ENCODE measurements at places on chromosomes 2 and 18.
A peak's percentile ranks its signal among the peaks of the same experiment; 100 is the strongest.

- no peak for DNase-seq
Observed at GRCh38 chr2:218819093-218819492, 12.5 kb downstream of the PRKAG3 start.

DNA sequence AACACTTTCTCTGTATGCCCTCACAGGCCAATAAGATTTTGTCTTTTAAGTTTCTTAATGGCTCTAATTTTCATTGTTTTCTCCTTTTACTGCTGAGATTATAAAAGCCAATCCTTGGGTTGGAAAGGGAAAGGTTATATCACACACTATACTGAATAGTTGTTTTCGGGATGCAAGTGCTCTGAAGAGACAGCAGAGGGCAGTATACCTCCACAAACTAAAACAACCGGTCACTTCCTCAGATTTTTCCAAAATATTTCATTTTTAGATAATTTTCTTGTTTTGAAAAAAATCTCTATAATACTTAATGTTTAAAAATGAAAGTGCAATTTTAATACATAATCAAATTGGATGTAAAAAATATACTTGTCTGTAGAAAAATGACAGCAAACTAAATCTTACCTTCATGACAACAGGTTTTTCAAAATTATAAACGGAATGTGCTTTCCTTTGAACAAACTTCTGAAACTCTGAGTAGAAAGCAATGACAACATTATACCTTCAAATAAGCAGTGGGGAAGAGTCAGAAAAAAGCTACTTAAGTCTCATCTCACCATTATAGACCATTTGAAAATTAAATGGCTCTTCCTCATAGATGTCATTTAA, 82.7 kb downstream of the ORC4 start:
- DNase-seq, result no peak

- no peak for DNase-seq
Observed at GRCh38 chr18:77249569-77250500, at the start of gene GALR1. Gene GALR1, plus strand, starts transcription at chr18:77249848. Its CDS starts 701 bp downstream, at chr18:77250549.

DNA sequence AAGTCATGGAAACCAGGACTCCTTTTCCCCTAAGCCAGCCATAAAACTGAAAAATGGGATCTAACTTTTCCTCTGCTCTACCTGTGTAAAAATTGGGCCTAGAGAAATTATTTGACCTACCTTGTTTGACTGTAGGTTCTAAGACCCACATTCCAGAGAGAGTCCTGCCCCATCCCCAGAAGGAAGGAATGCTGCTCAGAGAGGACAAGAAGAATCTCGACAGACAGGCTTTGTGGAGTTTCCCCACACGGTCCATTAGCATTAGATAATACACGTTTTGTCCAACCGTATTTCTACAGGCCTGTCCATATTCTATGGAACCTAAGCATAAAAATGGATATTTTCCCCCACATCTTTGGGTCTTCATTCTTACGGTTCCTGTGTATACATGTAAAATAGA, 403.3 kb downstream of the METTL4 start:
- no peak for DNase-seq

- DNase-seq, result no peak
Observed at GRCh38 chr2:150690870-150691269, 203.4 kb upstream of the RND3 start.

DNA sequence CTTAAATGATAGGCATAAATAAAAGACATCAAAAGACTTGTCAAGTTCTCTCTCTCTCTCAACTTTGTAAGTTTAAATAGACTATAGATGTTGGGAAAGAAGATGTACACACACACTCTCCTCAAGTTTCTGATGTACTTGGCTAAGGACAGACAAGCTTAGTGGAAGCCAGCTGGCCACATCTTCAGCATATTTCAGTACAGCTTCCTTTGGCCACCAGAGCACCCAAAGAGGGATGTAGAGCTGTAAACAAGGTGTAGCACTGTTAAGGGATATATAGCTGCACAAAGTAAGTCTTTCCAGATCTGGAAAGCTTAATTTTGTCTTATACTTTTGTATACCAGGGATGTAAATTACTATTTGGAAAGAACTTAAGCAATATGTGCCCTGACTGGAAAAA, 64.3 kb upstream of the MSTN start:
- DNase-seq, result peak; percentile 48

DNA sequence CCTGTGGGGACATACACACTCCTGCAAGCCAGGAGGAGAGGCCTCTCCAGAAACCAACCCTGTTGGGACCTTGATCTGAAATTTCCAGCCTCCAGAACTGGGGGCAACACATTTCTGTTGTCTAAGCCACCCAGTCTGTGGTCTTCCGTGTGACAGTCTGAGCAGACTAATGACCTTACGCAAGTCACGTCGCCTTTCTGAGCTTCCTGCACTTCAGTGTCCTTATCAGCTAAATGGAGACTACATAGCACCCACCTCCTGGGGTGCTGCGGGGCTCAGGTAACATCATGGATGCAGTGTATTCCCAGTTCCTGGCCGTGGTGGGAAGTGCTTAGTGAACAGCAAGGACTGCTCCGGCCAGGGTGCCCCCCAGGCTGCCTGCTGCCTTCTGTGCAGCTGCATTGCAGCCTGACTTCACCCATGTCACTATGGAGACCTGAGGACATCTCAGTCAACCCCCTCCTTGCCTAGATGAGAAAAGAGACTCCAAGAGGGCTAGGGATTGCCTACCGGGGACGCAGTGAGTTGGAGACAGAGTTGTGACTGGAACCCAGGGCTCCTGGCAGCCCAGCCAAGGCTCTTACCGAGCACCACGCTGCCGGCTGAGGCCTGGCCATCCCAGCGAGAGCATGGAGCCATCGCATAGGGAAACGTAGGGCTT, 61.2 kb upstream of the FZD5 start:
- no peak for DNase-seq

- DNase-seq, result no peak
Observed at GRCh38 chr2:22521620-22522019, 863.4 kb upstream of the KLHL29 start.

DNA sequence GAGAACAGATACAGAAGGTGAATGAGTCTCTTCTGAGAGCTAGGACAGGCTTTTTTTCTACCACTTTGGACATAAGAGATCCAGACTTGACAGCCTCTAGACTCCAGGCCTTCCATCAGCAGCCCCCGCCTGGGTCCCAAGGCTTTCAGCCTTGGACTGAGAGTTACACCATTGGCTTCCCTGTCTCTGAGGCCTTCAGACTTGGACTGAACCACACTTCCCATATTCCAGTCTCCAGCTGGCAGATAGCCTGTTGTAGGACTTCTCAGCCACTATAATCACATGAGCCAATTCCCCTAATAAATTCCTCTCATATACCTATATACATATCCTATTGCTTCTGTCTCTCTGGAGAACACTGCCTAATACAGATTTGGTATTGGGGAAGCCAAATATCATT, 128.2 kb downstream of the MCFD2 start:
- DNase-seq, result no peak

DNA sequence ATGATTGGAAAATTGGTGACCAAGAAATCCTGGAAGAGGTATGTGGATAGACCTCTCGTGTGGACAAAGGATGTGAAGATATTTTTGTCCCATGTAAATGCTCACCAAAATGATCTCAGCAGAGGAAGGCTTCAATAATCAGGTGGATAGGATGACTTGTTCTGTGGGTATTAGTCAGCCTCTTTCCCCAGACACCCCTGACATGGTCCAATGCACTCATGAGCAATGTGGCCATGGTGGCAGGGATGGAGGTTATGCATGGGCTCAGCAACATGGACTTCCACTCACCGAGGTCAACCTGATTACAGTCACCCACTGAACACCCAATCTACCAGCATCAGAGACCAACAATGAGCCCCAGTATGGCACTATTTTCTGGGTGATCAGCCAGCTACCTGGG, 20.2 kb downstream of the CHRNA1 start:
- DNase-seq, result no peak

Data from gastrocnemius medialis (tissue), 4 donors.